Posterior vena cava (tissue), 2 donors: ENCODE measurements at places on chromosomes 11 and 22.
A peak's percentile ranks its signal among the peaks of the same experiment; 100 is the strongest.

DNA sequence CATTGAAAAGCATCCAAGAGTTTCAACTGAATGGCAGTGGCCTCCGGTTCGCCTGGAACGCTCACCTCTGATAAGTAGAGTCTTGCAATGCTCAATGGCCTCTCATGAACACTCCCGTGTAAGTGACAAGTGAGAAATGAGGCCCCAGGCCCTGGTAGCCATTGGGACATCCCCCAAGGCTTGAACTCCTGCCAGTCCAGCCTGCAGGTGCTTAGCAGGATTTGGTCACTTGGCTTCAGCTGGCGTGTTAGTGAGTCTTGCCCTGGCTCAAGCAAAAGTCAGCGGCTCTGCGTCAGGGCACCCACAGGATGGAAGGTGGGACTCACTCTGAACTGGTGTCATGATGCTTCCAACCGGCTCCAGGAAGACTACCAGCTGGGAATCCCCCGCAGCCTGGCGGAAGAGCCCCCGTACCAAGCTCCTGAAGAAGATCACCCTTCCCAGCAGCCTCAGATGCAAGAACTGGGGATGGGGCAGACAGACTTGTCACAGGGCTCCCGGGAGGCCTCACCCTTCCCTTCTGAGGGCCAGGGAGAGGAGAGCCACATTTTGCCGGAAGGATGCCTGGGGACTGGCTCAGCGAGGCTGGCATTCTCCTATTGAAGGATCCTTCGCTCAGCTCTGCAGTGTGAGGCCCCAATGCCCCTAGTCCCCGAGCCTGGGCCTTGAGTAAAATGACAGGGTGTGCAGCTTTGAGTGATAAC is 19.3 kb downstream of the MB start:
- DNase-seq: no peak

DNA sequence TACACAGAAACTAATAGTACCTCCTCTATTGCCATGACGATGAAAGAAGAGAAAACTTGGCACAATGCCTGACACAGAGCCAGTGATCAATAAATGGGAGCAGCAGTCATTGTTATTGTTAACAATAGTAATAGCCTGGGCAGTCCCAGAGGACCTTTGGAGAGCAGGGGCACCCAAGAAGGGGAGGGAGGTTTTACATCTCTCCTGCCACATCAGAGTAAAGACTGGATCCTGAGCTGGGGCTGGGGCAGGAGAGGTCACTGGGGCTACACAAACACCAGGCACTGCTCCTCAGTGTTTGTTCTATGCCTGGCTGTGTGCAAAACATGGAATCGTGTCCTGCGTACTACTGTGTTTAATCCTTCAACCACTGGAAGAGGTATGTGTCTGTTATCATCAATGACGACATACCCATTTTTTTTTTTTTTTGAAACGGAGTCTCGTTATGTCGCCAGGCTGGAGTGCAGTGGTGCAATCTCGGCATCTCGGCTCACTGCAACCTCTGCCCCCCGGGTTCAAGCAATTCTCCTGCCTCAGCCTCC is 25.0 kb upstream of the CREB3L1 start:
- no peak for DNase-seq

GRCh38 chr11:97968071-97968470 is 1052.7 kb upstream of the CNTN5 start:
- no peak for DNase-seq

DNA sequence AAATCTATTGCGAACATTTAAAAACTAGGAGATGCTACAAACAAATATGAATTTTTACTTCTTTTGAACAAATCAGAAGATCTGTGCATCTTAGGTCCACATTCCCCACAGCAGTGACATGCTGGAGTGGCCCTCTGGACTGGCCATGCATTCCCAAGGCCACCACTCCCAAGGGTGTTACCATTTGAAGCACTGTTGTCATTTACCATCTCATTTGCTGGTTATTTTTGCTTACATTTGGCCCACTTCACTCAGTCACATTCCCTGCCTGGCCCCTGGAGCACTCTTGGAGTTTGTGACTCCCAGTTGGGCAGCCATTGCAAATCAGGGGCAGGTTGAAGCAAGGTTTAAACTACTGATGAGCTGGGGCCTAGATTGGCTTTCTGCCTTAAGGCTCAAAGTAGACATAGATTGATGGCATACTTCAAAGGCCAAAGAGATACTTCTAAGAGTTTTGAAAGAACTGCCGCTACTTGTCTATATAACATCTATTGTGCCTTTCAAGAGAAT is 8.5 kb upstream of the ZNRF3 start:
- DNase-seq: no peak

GRCh38 chr11:40921246-40921645 is 538.2 kb downstream of the LRRC4C start:
- no peak for DNase-seq

DNA sequence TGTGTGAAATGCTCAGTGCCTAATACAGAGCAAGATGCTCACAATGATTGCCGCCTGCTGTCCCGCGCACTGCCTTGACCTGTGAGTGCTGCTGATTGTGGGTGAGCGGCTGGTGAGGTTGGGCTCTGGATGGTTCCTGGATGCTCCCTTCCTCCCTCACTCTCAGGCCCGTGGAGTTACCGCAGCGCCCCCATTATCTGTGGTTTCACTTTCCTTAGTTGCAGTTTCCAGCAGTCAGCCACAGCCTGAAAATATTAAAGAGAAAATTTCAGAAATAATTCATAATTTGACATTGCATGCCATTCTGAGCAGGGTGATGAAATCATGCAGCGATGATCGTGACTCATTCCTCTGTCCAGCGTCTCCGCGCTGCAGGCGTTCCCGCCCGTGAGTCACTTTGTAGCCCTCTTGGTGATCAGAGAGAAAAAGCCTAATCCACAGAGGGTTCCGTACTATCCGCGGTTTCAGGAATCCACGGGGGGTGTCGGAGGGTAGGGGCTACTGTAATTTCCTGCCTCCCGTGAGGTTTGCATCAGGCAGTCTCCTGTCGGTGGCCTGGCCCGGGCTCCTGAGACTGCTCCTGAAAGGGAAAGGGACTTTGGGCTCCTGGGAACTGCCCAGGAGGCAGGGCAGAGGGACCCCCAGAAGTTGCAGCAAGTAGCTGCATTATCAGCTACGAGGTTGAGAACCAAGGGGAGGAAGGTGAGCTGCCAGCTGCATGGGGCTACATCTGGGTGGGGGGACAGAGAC is 10.6 kb downstream of the RPL3 start:
- peak; percentile 94 for DNase-seq

- DNase-seq: no peak
Observed at GRCh38 chr22:24153353-24153752, 27.9 kb upstream of the SUSD2 start.

DNA sequence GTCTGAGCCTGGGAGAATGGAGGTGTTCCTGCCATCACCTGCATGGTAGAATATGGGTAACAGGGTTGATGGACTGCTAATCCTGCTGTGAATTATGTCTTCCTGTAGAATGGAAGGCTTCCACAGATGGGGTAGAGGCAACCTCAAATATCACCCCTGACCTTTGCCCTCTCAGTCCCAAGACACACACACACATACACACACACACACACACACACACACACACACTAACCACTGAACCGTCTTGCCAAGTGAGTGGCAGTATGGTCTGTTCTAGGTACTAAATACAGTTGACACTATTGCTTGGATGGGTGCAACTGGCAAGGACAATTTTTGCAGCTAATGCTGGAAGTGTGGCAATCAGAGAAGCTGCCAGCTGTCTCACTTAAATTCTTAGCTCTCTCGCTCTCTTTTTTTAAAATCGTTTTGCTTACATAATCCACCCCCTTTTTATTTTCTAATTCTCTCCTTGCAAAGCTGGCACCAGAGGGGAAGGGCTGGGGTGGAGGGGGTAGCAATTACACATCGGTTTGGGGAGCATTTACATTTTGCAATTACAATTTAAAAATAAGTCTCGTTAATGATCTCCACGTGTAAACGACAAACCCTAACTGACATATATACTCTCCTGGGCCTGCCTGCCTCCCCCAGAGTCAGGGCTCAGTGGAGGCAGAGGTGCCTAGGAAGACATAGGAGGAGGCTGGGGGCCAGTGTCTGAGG is 162.6 kb downstream of the FEZ1 start:
- DNase-seq: no peak

DNA sequence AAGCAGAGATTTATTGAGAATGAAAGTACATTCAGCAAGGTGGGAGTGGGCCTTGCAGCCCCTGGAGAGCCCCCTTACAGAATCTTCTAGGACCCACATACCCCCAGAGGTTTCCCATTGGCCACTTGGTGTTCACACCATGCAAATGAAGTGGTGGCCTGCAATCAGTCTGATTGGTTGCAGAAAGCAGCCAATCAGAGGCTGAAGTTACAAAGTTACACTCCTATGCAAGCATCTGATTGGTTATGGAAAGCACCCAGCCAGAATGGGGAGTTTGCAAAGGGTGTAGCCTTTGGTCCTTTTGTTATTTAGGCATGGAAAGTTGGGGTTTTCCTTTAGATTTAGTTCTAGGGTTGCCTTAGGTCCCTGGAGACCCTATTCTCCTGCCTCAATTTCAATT is 34.9 kb downstream of the UVRAG start:
- no peak for DNase-seq

DNA sequence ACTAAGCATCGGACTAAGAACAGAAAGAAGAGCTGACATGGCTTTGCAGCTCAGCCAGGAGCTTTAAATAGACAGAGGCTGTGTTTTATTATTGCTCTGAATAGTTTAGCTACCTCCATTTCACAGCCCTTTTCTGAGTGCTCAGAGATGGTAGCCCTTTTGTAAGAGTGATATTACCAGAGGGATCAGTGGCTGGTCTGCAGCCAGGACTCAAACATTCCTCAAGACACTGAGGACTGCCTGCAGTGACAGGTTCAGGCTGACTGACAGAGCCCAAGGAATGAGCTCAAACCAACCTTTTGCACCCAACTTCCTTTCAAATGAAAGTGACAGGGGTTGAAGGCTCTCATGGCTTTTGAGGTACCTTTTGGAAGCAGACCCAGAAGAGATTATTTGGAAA is 189.0 kb downstream of the DDX10 start:
- DNase-seq: no peak

- no peak for DNase-seq
Observed at GRCh38 chr22:33204408-33204807, 146.2 kb upstream of the SYN3 start.

DNA sequence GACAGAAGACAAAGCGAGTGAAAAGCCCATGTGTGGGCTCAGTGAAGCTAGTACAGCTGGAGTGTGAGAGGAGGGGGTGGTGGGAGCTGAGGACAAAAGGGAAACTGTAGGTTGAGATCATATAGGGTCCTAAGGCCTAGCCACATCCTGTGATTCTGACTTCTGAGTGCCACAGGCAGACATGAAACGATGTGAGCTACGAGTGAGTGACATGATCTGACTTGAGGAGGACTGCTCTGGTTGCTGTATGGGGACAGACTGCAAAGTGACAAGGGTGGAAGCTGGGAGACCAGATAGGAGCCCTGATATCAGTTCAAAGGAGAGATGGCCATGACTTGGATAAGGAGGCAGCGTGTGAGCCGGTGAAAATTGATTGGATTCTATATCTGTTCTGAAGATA is 85.4 kb downstream of the MICAL2 start:
- DNase-seq: no peak

DNA sequence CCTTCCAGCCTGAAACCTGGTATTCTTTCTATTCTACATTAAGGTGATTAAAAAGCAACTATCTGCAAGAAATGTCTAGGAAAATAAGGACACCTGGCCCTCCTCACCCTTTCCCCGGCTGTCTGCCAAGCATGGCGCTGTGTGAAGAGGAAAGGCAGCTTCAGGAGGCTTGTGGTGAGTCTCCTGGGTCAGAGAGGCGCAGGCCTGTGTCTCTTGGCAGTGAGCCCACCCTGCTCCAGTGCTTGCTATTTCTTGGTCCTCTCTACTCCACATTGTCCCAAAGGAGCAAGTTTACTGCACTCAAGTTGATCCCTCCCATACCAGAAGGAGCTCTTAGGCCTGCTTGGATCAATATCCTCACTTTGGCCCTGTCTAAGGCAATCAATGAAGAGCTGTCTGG is 520.7 kb upstream of the B3GAT1 start:
- no peak for DNase-seq

- peak; percentile 78 for DNase-seq
Observed at GRCh38 chr11:299951-300735, 817 bp upstream of the IFITM5 start.

DNA sequence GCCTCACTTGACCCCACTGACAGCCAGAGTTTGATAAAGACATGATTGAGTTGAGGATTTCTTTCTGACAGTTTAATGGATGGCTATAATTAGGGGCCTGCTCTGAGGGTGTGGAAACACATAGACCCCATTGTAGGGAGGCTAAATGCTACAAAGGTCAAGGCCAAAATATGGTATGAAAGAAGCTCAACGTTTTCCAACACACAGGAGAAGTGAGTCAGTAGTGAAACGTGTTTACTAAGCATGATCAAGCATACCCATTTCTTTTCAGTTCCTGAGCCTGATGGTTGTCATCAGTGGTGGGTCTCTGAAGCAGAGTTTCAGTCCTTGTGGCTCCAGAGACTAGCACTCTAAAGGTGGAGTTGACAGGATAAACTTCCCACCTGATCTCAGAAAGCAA is 69.7 kb downstream of the SNX19 start:
- no peak for DNase-seq

DNA sequence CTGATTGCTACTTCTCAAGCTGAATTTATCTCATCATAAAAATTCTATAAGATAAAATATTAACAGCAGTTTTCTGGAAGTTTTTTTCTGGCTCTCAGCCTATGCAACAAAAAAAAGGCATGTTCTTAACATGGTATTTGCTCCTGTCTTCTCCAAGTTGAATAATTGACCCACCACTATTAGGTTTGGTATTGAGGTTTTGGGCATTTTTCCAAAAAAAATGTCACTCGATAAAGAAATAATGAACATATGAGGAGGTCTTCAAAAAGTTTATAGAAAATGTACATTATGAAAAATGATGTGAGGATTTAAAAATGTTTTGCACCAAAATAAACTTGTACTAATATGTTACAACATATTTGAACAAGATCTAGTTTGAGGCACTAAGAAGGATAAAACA is 808.6 kb upstream of the RAG2 start:
- no peak for DNase-seq

- DNase-seq: no peak
Observed at GRCh38 chr22:23453277-23453676, 126.8 kb downstream of the IGLL1 start.

- DNase-seq: peak; percentile 52
Observed at GRCh38 chr11:64933935-64934681, 1.6 kb downstream of the GPHA2 start.

- no peak for DNase-seq
Observed at GRCh38 chr22:34135749-34136148, 215.5 kb upstream of the LARGE1 start.
